ENCODE measurements at places on chromosomes 7 and 10. TPM values are rescaled to one million over a fixed set of nuclear protein-coding genes. Genes with fewer than 3 reads are reported as not detected.
A peak's percentile ranks its signal among the peaks of the same experiment; 100 is the strongest.

- H3K27ac ChIP-seq, result no peak overlapping the region
- no peak overlapping the region for H3K4me3 ChIP-seq
- no peaks in the 10 kb centered on the region for H3K36me3 ChIP-seq
- no peak for DNase-seq
- H3K27me3 ChIP-seq, result no peaks in the 10 kb centered on the region
- peaks cover 14% of the 10 kb centered on the region for H3K4me1 ChIP-seq
These were observed 218.7 kb downstream of the SNX10 start for GRCh38 chr7:26510231-26510957.

DNA sequence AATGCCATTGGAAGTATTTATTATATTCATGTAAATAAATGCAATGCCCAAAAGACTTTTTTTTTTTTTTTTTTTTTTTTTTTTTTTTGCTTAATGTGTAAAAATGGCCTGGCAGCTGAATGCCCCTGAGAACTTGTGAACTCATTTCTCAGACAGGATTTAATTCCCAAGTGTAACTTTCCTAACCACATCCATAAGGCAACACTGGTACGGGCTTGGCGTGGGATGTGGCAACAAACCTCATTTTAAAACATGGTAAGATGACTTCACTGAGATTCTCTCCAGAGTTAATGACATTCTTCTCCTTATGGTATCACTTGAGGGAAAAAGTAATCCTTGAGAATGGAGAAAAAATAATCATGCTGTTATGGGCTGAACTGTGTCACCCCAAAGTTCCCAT is 150.4 kb downstream of the DGKI start:
- H3K4me1 ChIP-seq, result no peaks in the 10 kb centered on the region
- no peak for DNase-seq
- H3K27me3 ChIP-seq, result no peaks in the 10 kb centered on the region
- H3K27ac ChIP-seq, result no peak overlapping the region

Gene GNGT1
- 0.06 TPM for total RNA-seq

Gene SRRM3
- total RNA-seq, result 4.6 TPM

Gene FRAT2
- total RNA-seq, result 27.4 TPM

DNA sequence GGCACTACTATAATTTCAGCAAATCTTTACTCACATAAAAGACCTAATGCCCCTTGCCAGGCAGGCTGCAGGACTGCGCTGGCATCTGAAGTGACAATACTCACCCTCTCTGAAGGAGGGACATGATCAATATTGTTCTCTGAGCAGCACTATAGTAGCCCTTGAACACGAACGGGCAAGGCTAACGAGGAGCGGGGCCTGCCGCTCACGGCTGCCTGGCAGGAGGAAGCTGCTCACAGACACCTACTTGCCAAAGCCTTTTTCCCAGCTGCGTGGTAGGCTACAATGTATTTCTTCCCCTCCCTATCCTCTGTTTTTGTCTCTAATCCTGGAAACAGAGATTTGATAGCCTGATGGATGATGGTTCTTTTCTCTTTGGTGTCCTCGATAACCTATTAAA is 19.9 kb downstream of the PUS7 start:
- peaks cover 7% of the 10 kb centered on the region for H3K36me3 ChIP-seq
- H3K27ac ChIP-seq, result peak overlapping the region; percentile 13
- H3K4me1 ChIP-seq, result no peaks in the 10 kb centered on the region
- no peak for DNase-seq
- no peak overlapping the region for H3K4me3 ChIP-seq
